Putamen (tissue), 1 donor: ENCODE measurements at places on chromosomes 6 and 20.

DNA sequence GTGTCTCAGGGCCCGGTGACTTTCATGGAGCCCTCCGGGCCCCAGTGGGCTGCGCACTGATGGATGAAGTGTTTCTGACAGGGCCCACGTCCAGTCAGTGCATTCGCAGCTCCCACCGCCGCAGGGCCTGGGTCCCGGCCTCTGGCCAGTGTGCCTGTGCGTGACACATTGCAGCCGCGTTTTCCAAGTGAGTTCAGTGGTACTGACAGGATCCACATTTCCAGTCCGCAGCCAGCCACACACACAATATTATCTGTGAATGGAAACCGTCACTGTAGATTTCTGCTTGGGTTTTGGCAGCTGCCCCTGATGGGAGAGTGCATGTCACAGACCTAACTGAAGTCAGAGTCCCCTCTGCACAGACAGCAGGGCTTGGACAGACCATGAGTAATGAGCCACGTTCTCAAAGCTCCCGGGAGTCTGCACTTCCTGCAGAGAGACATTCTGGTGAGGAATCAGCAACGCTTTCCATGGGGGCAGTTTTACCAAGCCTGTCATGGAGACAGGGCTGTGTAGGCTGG is 171.4 kb downstream of the MYLK4 start:
- no peak for DNase-seq

DNA sequence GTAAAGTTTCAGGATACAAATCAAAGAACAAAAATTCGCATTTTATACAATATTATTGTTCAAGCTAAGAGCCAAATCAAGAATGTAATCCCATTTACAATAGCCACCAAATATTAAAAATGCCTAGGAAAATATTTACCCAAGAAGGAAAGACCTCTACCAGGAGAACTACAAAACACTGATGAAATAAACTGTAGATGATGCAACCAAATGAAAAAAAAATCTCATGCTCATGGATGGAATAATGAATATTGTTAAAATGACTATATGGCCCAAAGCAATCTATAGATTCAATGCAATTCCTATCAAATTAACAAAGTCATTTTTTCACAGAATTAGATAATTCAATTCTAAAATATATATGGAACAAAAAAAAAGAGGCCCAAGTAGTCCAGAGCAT is 708.8 kb upstream of the MAN1A1 start:
- no peak for DNase-seq

GRCh38 chr6:87094576-87094975 is 330 bp downstream of the CGA start:
- no peak for DNase-seq

DNA sequence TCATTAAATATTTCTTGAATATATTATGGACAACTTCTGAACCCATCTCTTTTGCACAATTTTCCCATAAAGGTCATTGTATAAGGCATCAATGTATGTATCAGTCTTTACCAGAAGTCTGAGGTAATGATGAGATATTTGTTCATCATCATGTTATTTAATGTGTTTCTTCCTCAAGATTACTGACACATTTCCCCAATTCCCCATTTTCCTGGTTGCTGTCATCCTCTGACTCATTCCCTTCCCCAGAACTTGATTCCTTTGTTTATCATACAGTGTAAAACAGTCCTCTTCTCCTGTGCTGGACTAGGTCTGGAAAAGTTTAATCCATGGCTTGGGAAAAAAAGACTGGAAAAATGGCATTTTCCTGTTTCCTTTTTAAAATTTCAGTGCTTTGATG is 107.9 kb upstream of the FLRT3 start:
- DNase-seq, result no peak

- no peak for DNase-seq
Measured at GRCh38 chr6:7050872-7051779, 56.6 kb upstream of the RREB1 start.

- DNase-seq, result no peak
Measured at GRCh38 chr20:21027569-21027968, 78.6 kb downstream of the LINC00237 start.

GRCh38 chr20:14199111-14199510 is 138.3 kb downstream of the FLRT3 start:
- DNase-seq, result no peak

- peak; percentile 34 for DNase-seq
Measured at GRCh38 chr6:157669747-157670216, 153.3 kb upstream of the SNX9 start.

DNA sequence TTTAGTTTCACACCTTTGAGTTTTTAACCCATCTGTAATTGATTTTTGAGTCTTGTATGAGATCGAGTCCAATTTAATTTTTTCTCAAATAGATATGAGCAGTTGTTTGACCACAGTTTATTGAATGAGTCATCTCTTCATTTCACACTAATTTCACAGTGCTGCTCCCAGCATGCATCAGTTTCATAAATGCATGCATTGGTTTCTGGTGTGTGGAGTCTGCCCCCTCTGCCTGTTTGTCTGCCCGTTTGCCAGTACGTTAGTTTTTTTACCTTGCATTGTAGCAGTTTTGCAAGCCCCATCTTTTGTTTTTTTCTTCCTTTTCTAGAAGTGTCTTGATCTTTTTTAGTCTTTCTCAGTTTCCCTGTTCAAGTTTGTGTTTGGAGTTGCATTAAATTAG is 11.9 kb downstream of the SLX4IP start:
- DNase-seq, result no peak

- DNase-seq, result no peak
Measured at GRCh38 chr6:1626481-1626880, 16.8 kb downstream of the FOXC1 start.

GRCh38 chr6:150299873-150300485 is 68.8 kb upstream of the IYD start:
- no peak for DNase-seq

- no peak for DNase-seq
Measured at GRCh38 chr6:118656847-118657451, 5.6 kb upstream of the CEP85L start.

DNA sequence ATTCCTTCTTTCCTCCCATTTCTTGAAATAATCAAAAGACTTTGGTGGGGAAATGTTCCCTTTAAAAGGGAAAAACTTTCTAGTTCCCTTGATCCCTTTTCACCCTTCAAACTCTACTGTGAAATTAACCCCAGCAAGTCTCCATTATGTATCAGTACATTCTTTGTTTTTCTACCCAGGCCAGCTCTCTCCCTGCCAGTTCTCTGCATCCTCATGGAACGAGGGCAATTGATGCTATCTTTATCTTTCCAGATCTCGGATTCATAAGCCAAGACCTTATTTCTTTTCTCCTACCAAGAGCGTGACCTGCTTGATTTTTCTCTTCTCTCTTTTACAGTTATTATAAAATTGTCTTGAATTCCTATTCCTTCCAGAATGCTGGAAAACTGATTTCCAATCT is 75.8 kb downstream of the ADGRB3 start:
- DNase-seq, result no peak

DNA sequence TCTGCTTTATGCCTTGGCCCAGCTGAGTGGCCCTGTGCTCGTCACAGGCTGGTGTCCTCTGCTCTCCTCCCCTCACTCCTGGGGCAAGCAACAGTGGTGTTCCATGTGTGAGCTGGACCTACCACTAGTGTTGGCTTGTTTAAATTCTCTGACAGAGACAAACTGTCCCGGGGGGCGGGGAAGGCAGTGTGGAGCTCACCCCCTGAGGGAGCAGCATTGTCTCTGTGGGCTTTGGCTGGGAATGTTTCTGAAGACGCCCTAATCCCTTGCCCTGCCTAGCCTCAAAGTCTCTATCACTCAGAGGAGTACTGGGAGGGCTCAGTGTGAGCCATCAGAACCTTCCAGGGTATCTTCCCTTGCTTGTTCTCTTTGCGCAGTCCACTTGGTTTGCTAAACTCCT is 5.2 kb upstream of the VEGFA start:
- DNase-seq, result no peak

DNA sequence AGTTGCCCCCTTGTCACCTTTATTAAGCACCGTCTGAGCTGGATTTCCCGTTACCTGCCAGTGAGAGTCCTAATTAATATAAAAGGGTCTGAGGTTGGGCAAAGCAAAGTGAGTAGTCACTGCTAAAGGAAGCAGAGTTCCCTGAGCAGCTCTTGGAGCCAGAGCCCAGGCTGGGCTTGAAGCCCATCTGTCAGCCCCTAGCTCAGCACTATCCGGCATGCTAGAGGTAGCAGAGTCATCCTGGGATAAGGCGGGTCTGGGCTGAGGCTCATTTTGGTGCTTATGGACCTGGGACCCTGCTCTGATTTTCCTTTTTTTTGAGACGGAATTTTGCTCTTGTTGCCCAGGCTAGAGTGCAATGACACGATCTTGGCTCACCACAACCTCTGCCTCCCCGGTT is 46.2 kb downstream of the ADNP start:
- no peak for DNase-seq

- no peak for DNase-seq
Measured at GRCh38 chr6:7669742-7670141, 56.2 kb upstream of the BMP6 start.

DNA sequence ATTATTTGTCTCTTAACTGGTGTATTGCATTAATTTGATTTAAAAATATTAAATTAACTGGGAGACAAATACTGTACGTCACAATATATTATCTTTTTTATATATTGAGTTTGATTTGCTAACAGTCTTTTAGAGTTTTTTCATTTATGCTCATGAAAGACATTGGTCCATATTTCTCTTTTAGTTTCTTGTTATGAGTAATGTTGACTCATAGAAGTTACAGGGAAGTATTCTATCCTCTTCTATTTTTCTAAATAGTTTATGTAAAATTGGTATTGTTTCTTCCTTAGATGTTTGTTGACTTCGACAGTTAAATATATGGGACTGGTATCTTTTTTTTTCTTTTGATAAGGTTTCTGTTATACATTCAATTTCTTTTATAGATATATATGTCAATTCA is 1115.6 kb upstream of the CITED2 start:
- DNase-seq, result no peak

DNA sequence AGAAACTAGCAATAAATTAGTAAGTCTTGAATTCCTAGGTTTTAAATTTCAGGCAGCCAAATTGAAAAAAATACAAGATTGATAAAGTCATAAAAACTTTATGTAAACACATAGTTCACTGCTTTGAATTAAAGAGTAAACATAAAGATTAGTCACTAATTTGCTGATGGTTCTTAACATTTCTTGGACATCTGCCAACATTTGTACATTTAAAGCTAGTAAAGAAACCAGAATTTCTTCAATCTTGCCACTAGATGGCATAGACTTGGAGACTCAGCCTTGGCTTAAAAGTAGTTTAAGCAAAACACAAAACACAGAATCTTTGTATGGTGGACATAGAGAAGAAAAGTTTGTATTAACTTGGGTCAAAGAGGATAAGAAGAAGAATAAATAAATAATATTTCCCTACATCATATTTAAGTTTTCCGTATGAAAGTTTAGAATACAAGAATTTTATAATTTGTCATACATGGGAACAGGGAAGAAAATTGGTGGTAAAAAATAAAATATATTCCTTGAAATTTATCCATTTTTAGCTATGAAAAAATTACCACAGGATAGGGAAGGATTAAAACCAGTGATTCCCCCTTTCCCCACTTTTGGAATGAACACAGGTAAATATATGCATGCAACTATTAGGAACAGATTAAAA is 41.7 kb upstream of the FAM135A start:
- DNase-seq, result peak; percentile 41

GRCh38 chr20:51322164-51322707 is 220.3 kb downstream of the NFATC2 start:
- DNase-seq, result no peak

- DNase-seq, result no peak
Measured at GRCh38 chr6:84065693-84066290, 32.2 kb downstream of the MRAP2 start.

DNA sequence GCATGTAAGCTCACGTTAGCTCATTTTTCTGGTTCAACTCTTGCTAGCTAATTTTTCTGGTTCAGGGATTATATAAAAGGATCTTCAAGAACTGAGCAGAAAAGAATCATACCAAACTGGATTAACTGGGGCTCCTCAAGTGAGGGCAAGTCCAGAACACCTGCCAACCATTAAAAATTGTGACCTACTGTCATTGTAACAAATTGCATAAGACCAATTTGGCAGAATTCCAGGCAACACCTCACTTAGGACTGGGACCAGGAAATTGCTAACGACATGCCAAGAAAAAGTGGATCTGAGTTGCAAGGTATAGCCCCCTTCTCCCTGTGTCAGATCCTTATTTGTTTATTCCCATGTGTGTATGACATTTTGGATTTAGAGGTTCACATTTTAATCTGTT is 216.6 kb downstream of the HIVEP2 start:
- no peak for DNase-seq

DNA sequence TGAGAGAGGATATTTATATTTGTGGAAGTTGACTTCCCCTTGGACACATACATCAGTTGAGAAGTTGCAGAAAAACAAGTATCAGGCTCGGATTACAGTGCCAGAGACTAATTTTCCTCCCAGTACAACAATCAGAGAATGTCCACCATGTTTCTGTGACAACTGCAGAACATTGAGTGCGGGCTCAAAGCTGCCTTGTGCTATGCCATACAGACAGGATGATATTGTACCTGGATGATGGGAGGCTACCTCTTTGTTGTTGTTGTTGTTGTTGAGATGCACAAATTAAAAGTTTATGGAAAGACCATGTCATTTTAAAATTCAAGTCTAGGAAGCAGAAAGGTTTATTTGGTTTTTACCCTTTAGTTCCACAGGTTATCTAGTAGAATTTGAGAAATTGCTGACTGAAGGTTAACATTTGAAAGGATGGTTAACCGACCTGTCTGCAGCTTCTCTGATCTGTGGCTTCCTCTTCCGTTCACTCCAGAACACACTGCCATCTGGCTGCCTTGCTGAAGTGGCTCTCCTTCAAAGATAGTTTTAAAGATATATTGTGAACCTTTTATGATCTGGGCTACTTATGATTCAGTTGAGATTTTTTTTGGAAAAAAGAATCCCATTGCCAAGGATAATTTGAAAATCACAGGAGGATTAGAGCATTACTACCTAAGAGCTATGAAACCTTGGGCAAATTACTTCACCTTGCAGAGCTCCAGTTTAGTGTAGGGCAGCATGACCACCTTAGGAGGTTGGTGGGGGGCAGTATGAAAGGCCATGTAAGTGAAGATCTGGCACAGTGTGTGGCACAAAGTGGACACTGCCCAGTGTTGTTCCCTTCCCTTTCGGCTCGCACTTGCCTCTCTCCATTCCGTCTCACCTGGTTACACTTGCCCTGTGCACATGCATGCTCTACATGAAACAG is 15.9 kb downstream of the TMEM200A start:
- DNase-seq, result no peak

DNA sequence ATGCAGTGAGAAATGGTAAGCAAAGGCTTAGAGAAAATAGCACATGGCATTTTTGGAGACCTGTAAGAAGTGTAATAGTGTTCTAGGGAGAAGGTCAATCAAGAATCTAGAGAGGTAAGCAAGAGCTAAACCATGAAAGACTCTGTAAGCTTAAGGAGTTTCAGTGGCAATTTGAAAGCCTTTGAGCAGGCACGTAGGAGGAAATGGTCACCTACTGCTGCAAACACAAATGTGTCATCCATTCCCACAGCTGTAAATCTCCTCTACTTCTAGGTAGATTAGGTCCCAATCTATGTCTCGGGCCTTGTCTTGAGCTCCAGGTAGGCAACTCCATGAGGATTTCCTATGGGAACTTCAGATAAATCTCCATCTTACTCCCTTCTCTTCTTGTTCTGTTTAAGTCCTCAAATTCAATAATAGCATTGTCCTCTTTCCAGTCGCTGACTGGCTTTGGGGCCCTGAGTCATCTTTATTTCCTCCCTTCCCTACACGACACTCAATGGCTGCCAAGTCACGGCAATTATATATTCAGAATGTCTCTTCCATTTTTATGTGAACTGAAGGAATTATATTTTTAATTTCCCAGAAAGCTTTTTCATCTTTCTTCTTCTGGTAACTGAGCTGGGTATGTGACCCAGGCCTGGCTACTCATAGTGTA is 24.2 kb upstream of the PAQR8 start:
- DNase-seq, result no peak
